ENCODE measurements at places on chromosomes 4 and X. TPM values are rescaled to one million over a fixed set of nuclear protein-coding genes. Genes with fewer than 3 reads are reported as not detected.

DNA sequence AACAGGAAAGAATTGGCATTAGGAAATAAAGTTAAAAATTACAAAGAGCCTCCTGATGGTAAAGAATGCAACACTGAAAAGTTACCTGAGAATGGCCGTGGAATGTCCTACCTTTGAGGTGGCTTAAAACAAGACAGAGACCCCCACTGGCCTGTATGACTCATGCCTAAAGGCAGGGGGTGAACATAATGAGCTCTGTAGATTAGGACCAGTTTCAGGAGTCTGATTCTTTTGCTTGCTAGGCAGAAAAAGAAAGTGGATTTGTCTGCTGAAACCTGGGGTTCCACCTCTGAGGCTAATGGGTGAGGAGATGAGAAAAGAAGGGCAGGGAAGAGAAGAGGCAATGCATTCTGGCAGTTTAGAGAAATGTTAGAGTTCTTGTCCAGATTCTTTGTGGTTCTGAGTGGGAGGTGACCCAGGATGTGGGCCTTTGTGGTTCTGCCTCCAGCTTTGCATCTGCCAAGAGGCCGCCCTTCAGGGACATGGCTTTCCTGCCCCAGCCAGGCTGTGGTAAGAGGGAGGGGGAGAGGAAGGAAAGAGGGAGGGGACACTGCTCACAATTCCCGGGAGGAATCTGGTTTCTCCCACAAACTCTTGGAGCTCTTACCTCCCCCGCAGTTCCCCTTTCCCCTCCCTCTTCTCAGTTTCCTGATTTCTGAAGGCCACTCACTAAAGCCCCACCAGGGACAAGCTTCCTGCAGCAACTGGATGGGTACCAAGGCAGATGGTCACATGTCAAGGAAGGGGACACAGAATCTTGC, 109.6 kb downstream of the EFNB1 start:
- DNase-seq, result no peak

Gene PCDH7
- not detected for total RNA-seq

DNA sequence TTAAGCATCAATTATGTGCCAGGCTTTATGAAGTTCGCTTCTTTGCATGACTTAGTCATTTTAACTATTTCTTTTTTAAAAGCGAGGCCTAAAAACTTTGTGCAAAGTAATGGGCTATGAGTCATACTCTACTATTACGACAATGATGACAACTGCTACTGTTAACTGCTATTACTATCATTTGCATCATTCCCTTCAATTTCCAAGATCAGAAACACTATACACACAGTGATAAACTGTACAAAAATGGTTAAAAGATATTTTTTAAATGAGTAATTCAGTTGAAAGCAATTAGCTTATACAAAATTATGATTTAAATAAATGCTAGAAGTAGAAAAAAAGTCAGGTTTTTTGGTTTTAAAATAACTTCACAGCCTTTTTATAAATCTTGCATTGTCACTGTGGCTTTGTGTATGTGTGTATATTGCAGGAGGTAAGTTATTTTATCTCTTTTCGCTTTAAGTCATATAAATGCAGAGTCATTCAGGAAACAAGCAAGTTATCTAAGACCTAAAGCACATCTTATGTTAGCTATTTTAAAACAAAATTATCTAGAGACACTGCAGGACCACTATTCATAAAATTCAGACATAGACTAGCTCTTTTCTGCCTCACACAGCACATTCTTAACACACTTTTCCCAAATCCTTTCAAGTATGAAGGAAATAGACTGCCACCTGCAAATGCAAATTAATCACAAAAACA, 18.5 kb upstream of the CXCL3 start:
- DNase-seq, result no peak

DNA sequence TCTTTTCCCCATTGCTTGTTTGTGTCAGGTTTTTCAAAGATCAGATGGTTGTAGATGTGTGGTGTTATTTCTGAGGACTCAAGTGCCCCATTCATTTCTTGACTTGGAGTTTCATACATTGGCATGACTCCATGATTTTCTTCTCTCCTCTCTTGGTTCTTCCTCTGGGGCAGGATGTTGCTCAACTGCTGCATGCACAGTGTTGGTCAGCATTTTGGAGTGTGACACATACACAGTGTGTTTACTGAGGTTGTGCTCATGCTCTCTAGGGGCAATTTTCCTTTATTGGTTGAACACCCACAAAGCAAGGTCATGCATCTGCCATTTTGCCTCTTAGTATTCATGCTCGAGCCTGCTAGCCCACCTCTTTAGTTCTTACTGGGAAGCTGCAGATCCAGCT, 1993.8 kb downstream of the ARAP2 start:
- no peak for DNase-seq

DNA sequence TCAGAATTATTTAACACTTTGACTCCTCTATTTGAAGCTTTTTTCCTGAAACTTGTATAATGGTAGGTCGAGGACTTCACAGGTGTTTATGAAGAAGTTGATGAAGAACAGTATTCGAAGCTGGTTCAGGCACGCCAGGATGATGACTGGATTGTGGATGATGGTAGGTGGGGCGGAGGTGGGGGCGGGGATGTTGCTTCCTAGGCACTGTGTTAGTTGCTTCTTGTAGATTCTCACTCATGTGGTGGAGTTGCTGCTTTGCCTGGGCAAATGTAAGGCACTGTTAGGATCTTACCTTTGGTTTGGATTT, 9.4 kb downstream of the POLA1 start:
- DNase-seq, result no peak

GRCh38 chrX:150863191-150863590, 35.3 kb downstream of the CD99L2 start:
- no peak for DNase-seq

Gene HPGDS
- not detected for total RNA-seq

DNA sequence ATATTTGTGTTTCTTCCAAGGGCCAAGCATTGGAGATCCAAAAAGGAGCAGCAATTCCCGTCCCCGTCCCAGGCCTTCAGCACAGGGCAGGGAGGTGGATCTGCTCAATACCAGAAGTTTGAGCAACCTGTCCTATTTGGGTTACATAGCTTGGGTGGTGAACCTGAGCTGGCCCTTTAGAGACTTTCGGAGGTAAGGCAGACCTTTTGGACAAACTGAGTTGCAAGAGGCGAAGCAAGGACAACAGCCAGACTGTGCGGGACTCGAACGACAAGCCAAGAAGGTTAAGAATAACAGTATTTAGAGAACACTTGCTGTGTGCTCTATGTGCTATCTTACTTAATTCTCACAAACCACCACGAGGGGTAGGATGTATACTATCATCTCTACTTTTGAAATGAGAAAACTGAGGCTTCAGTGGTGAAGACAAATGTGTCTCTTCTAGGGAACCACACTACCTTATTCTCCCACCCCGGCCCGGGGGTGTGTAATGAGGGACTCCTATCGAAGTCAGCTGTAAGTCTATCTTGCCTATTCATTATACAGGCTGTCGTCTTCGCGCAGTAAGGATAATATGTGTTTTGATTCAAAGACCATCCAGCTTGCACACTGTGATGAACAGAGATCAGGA, 1.3 kb downstream of the NOP14 start:
- DNase-seq, result peak; percentile 28

DNA sequence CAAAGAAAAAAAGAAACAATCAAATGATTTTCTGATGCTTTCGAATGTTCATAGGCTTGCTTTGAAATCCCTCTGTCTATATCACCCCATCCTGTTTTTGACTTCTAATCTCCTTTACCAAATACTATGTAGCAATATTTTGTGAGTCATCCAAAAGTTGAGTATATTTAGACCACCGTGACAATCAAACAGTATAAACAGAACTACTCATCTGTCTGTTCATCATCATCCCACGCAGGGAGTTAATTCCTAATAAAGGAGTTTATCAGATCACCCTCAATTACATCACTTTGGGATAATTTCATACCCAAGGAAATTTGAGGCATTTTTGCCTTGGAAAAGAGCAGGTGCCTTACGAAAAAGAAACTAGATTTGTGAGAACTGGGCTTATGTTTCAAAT, 212.9 kb downstream of the CBR4 start:
- DNase-seq, result no peak

Gene LAMP2
- total RNA-seq, result 44.9 TPM

DNA sequence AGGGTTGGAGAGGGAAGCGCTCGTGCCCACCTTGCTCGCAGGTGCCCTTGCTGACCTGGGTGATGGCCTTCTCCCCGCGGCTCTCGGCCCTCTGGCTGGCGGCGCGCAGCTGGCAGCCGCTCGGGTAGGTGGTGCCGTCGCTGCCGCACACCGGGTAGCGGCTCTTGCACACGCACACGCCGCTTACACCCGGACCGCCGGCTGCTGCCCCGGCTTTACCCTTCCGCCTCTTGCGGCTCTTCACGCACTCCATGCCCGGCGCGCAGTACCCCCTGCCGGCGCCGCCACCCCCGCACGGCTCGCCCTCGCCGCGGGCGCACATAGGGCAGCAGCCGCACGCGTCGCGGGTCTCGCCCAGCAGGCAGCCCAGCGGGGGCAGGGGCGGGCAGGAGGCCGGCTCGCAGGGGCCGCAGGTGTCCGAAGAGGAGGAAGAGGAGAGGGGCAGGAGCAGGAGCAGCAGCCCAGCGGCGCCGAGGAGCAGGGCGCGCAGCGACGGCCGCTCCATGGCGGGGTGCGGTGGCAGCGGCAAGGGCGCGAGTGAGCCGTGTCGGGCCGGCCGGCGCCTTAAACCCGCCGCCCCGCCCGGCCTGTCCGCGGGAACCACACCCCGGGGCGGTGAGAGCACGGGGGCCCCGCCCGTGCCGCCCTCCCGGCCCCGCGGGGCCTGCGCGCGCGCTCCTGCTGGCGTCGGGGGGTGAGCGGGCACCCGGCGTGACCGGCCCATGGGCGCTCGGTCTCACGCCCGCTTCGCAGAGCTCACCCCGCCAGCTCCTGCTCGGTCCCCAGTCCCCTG, at the start of gene IGFBP7:
TSS of gene IGFBP7 (minus strand) at position 539 of the 793 bp plus-strand sequence. CDS start at position 505, 34 bp downstream.
- DNase-seq, result no peak

GRCh38 chrX:747176-747575, 116.6 kb downstream of the SHOX start:
- DNase-seq, result no peak

GRCh38 chrX:72604705-72605104, 32.1 kb upstream of the HDAC8 start:
- DNase-seq, result no peak

- no peak for DNase-seq
Measured at GRCh38 chr4:158371158-158371557, 150.5 kb upstream of the RXFP1 start.
